ENCODE measurements at places on chromosomes 3 and 15.

DNA sequence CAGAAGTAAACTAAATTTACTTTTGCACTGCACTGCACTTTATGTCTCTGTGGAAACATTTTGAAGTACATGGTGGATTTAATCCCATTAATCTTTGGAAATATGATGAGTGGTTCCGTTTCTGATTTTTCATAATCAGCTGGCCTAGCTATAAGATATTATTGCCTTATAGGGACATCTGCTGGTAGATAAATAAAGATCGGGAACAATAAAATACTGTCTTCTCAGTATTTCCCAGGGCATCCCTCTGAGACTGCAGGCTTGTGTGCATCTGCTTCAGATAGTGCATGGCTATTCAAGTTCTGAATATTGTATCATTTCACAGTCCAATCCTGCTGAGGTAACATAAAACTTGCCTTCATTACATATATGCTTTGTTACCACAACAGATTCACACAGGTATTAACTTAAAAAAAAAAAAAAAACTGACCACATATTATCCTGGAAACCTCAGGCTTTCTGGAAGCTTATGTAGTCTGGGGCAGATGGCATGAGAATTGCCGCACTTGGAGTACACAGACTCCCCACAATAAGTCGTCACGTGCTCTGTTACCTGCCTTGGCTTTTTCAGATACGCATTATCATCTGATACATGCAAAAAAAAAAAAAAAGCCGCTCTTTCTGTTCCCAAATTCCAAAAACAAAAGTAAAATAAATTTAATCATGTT is 330.8 kb upstream of the AGTR1 start:
- DNase-seq, result peak; percentile 24

DNA sequence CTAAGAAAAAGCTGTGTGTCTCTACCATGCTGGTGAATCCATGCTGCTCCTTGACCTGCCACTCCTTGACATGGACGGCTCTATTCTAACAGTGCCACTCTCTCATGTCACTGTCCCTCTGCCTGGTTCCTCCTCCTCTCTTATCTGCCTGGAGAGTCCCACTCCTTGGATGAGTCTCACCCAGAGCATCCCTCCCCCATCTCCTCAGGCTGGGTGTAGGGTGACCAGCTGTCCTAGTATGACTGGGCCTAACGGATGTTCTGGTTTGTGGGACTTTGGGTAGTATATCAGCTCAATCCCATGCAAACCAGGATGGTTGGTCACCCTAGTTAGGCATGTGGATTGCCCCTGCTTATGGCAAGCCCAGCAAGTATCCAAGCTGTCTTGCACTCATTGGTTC is 54.3 kb downstream of the LIPC start:
- DNase-seq, result no peak

DNA sequence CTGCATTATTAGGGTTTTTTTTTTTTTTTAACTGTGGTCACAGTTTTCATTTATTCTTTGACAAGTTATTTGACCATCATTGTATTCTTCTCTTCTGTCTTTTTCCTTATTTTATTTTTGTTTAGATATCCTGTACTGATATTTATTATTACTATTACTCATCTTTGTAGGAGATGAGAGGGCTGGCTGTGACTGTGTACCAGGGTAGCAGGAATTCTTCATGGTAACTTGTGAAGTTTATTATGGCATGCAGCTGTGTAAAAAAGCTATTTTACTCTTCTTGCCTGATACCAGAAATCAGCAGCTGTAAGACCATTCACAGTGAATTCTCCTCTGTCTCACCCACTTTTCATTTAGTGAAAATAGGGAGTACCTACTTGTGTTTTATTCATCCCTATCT is 44.5 kb downstream of the ATP6V1A start:
- DNase-seq, result no peak

GRCh38 chr3:51712511-51712931 is 5.7 kb downstream of the GRM2 start:
- peak; percentile 15 for DNase-seq

DNA sequence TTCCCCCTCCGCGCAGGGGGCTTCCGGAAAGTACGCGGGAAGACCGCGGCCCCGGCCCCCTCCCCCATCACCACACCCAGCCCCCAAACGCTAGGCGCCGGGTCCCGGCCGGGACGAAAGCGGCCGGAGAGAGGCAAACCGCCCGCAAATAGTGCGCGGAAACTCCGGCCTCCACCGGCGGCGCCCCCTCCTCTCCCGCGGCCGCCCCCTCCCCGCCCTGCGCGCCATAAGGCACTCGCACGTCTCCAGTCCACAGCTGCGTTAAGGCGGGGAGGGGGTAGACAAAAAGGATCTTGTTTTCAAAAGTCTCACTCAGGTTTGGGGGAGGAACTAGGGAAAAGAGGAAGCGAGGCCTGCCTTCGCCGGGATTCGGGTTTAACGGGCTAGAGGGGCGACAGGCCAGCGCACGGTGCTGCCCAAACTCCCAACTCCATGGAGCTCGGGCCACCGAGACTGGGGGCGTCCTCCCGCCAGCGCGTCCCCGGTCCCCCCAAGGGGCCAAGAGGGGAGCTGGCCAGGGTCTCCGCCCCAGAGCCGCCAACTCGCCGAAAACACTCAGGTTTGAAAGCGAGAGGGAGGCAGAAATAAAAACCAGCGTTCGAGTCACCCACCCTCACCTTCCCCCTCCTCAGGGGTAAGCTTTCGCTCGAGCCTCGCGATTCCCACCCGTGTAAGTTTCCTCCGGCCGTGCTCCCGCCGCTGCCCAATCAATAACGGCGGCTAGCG is 1.8 kb downstream of the ANP32A start:
- peak; percentile 74 for DNase-seq

- DNase-seq, result peak; percentile 62
These were observed 574 bp downstream of the SLC38A3 start for GRCh38 chr3:50205413-50206276.

GRCh38 chr3:42728056-42728455 is 25.5 kb upstream of the HHATL start:
- no peak for DNase-seq

- DNase-seq, result no peak
These were observed 65.6 kb upstream of the PRR23C start for GRCh38 chr3:139110072-139110830.

DNA sequence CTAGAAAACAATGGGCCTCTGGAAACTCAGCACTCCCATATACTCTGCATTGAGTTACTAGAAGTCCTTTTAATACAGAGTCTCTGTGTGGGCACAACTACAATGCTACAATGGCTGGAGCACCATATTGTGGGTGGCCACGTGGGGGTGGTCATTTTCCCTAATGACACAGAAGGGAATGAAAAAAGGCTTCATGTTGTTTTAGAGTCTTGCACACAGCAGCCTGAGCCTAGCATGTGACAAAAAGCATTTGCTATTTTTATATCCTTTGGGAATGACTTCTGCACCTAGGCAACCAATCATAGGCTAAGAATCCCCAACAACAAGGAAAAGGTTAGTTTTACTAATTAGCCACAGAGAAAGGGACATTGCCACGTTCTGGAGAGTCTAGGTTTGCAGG is 120.6 kb downstream of the PPM1L start:
- DNase-seq, result no peak

- no peak for DNase-seq
These were observed 201.7 kb downstream of the GAP43 start for GRCh38 chr3:115825046-115825445.

DNA sequence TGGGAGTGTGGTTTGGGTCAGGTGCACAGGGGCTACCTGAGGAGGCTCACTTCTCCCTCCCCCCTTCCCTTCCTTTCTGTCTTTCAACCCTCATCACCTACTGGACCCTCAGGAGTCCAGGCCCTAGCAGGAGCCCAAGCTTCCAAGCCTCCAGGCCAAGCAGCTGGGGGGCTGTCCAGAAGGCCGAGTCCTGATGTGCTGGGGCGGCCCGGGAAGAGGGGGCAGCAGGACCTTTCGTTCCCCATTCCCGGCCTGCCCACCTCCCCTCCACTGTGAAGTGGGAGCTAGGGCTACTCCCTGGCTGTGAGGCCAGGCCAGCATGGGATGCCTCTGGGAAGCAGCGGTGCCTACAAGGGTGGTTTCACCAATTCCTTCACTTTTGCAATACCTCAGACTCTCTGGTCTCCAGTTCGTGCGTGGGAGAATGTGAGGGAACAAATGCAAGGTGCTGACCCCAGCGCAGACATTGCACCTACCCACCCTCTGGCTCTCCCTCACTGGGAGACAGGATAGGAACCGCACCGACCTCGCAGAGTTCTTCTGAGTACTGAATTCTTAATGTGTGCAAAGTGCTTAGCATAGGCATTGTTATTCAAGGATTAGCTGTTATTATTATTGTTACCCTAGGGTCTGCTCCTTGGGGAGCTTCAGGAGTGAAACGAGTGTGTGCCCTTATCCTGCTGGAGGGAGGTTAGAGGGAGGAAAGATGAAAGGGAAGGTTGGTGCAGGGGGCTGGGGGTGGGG is 2.5 kb downstream of the EPHB3 start:
- DNase-seq, result no peak

DNA sequence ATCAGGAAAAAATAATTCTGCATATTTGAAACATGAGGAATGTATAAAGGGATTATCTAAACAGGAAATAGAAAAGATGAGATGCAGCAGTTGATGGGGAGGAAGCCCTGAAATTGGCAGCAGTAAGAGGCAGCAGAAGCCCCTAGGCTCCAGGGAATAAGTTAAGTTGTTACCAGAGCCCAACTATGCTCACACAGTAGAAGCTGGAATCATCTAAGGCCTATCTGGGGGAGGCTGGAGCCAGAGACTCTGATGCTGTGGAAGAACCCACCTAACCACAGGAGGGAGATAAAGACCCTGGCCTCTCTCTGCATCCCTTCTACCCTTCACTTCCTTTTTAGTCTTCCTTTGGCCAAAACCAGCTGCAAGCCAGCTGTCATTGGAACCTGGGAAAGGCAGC is 519.7 kb downstream of the DIPK2A start:
- no peak for DNase-seq

- DNase-seq, result no peak
These were observed 197.4 kb upstream of the RORA start for GRCh38 chr15:61426466-61426865.

GRCh38 chr3:112354642-112355306 is 21.8 kb downstream of the CD200 start:
- DNase-seq, result no peak

- no peak for DNase-seq
These were observed 203.2 kb upstream of the ICE2 start for GRCh38 chr15:60682115-60682514.

- no peak for DNase-seq
These were observed 294.8 kb downstream of the MCTP2 start for GRCh38 chr15:94526071-94526689.

DNA sequence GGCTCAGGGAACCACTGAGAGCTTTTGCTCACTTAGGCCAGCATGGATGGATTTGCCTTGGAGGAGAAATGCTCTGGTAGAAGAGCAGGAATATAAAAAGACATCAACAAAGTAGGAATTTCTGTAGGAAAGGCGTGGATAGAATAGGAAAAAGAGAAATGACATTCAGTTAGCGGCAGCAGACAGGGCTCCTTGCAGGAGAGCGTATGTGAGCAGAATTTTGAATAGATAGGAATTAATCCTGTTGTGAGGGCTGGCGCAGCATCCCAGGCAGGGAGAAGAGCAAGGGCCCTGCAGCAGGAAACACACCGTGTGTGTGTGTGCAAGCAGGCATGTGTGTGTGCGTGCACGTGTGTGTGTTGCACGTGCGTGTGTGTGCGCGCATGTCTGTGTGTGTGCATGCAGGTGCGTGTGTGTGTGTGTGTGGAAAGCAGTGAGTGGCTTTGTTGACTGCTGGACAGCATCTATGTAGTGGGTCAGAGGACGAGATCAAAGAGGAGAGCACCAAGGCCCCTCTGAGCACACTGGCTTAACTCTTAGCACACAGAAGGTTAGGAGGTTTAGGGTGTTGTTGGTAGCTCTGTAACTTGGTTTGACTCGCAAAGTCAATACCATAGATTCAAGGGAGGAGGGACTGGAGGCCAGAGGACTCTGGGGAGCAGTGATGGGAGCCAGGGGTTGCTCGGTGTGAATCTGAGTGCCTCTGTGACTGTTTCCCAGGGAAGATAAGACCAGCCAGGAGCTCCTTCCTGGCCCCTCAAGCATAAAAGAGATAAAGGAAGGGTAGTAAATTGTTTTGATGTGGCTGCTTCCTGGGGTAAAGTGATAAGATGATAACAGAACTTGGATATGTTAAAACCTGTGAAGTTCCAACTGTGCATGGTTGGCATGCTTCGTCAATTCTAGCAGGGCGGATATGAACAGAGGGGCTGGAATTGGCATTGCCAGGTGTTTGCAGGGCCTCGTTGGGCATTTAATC is 639.5 kb downstream of the NR2F2 start:
- no peak for DNase-seq

DNA sequence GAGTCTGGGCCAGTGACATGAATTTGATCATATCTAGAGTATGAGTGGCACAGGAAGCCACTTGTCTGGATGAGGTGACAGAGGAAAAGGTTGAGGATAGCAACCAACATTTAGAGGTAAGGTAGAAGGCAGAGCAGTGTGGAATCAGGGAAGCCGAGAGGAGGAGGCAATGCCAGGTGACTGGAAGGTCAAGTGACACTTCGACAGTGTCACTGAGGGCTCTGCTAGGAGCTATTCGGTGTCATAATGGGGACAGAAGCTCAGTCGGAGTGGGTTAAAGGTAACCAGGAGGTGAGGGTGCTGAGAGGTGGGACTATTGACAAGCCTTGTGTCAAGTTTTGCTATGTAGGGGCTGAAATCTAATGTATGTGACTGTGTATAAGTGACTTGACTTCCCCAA is 56.7 kb downstream of the IGF1R start:
- DNase-seq, result no peak

- no peak for DNase-seq
These were observed 579.0 kb downstream of the MFSD1 start for GRCh38 chr3:159380891-159381290.

- no peak for DNase-seq
These were observed 36.5 kb downstream of the GASK1A start for GRCh38 chr3:43015572-43015971.

DNA sequence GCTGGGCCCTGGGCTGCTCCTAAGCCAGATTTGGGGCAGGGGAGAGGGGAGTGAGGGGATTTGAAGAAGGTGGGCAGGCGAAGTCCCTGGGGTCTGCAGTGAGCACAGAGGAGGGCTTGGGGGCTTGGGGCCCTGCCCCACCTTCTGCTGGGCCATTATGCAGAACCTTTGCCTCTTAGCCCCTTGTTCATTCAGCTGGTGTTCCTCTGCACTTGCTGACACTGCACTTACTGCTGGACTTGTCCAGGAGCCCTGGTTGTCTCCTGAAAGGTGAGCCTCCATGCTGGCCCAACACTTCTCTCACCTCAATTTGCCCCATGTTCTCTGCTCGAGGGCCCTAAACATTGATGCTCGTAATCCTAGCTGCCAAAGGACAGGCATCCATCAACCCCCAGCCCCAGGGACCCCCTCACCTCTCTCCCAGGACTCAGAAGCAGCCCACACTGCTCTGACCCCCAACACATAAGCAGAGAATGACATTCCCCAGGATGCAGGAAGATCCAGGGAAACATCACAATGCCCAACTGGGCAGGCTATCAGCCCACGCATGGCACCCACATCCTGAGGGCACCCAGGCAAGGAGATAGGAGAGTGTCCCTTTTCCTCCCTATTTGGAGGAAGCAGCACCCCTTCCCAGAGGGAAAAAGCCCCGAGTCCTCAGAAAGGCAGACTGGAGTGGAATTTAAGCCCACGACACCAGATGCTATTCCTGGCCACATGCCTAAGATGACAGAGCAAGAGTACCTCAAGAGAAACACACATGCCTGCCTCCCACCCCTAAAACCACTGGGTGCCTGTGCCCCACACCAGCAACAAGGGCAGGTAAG is 76.8 kb downstream of the ADCY5 start:
- DNase-seq, result no peak

- no peak for DNase-seq
These were observed 5.9 kb upstream of the PPP1R2 start for GRCh38 chr3:195548987-195549386.
